ENCODE measurements at places on chromosomes 16 and 17.

DNA sequence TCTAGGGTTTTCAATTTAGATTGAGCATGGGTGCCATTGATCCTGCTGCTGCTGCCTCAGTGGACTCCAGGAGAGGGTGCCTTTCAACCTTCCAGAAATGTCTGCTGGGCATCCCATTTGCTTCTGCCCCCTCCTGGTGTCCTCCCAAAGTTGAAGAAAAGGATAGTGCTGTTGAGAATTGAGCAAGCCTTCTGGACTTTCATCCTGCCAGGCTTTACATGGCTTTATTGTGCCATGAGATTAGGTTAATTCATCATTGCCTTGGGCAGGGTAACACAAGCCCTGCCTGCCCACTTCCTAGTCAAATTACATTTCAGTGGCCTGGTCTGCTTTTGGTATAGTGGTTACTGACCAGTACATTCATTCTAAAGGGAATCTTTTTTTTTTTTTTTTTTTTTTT is 17.9 kb upstream of the TANGO6 start:
- DNase-seq: no peak

GRCh38 chr16:11437069-11437468 is 91.8 kb downstream of the RMI2 start:
- DNase-seq: no peak

- no peak for DNase-seq
These were observed 4.1 kb upstream of the WDR24 start for GRCh38 chr16:694187-694862.

GRCh38 chr17:8131844-8132441 is 8.0 kb upstream of the HES7 start:
- DNase-seq: no peak

- DNase-seq: no peak
These were observed 23.0 kb upstream of the ZNF750 start for GRCh38 chr17:82862737-82863382.

- no peak for DNase-seq
These were observed 31.5 kb downstream of the NLRP1 start for GRCh38 chr17:5552841-5553240.

GRCh38 chr16:57912529-57913260 is 58.2 kb downstream of the CNGB1 start:
- DNase-seq: no peak

- DNase-seq: no peak
These were observed 9.5 kb upstream of the UNK start for GRCh38 chr17:75774991-75775668.

GRCh38 chr16:81511371-81511770 is 66.8 kb downstream of the CMIP start:
- no peak for DNase-seq

DNA sequence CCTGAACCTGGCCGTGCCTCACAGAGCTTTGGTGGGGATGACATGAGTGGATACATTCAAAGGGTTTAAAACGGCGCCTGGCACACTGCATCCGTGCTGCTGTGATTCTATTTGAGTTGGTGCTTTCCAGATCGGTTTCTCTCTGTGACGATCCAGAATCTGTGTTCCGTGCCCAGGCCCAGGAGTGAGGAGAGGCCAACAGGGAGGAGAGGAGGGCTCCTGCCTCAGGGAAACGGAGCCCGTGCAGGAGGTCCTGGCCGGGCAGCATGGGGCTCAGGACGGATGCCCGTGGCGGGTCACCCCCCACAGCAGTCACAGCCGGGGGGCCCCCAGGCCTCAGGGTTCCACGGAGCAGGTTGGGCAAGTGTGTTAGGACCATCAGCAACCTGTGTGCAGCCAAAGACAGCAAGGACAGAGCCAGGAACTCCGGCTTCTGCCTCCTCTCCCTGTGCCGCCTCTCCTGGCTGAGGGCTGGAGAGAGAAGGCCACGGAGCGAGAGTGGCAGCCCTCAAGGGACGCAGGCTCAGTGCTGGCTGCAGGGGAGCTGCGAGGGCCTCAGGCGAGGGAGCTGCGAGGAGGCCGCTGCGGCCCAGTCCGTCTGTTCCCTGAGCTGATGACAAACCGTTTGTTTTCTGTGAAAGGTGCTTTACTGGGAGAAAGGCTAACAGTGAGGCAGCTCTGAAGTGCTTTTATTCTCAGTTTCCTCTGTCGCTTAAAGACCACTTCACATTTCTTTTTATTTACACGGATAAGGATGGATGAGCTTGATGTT is 99.3 kb downstream of the METRNL start:
- DNase-seq: no peak
